ENCODE measurements at places on chromosomes 6 and 20.

- no peak for DNase-seq
Measured at GRCh38 chr20:6882561-6883291, 115.2 kb downstream of the BMP2 start.

DNA sequence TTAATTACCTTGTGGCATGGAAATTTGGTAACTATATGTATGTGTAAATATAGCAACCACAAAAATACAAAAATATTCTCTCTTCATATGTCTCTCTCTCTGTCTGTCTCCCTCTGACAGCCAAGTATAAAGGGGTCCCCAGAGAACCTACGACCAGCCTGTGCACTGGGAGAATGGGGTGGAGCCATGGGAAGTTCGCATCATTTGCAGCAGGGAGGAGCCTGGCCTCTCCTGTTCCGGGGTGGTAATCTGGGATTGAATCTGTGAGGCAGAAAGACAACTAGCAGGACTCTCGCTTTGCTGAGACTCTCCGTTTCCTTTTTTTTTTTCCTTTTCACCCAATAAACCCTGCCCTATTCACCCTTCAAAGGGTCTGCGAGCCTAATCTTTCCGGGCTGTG is 1109.1 kb downstream of the HACE1 start:
- DNase-seq = no peak

- no peak for DNase-seq
Measured at GRCh38 chr6:124795643-124796463, 166.4 kb upstream of the RNF217 start.

DNA sequence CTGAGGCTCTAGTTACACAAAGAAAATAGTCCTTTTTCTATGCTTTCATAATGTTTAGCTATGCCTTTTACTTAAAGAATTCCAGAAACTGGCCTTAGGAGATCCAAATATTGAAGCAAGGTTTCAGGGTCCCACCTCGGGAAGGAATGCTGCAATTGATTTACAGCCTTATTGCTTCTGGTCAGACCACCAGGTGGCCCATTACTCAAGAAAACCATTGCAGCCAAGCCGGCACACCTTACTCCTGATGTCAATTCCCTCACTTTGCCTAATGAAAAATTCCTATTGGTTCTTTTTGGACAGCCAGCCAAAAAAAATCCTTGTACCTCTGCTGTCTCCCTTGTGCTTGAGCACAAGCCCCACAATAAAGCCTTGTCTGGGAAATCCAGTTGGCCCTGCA is 173.9 kb downstream of the LMBRD1 start:
- no peak for DNase-seq

GRCh38 chr6:135008072-135008940 is 46.3 kb downstream of the HBS1L start:
- no peak for DNase-seq

- no peak for DNase-seq
Measured at GRCh38 chr6:150028799-150029198, 3.5 kb upstream of the RAET1L start.

GRCh38 chr6:67642582-67642981 is 992.5 kb upstream of the ADGRB3 start:
- DNase-seq = no peak

GRCh38 chr6:158344534-158344933 is 32.3 kb downstream of the TULP4 start:
- no peak for DNase-seq

DNA sequence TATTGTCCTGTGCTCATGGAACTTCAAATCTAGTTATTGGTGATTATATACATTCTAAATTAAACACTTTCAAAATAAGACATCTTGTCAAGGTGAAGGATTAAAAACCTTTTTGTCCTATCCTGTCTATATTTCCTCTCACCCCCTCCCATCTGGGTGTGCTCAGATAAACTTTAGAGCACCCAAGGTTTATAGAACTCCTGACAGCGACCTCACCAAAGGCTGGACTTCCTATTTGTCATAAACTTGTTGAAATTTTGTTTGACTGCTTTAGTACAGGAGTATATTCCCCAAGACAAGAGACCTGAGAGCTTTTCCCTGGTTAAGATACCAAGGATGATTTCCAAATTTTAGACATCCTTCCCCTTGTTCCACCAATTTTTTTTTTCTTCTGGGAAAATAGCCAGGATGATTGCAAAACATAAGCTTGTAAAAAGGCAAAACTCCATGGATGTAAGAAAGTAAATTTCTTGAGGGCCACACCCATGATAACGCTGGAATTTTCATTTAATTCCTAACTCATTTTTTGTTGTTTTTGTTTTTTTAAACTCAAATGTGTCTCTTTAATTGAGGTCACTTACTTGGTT is 33.0 kb downstream of the CARMIL1 start:
- DNase-seq = no peak

- no peak for DNase-seq
Measured at GRCh38 chr20:39263076-39263475, 300.9 kb downstream of the DHX35 start.

GRCh38 chr6:14647357-14647756 is 529.8 kb downstream of the CD83 start:
- DNase-seq = no peak

Data from CD4-positive, alpha-beta T cell treated with Interleukin-1 beta for 1 hour (primary cell).